ENCODE measurements at places on chromosomes 6 and 20. TPM values are rescaled to one million over a fixed set of nuclear protein-coding genes. Genes with fewer than 3 reads are reported as not detected.

- no peaks in the 10 kb centered on the region for H3K4me1 ChIP-seq
- no peak for DNase-seq
- H3K27me3 ChIP-seq, result no peaks in the 10 kb centered on the region
- no peaks in the 10 kb centered on the region for H3K36me3 ChIP-seq
These were observed 42.3 kb downstream of the NINL start for GRCh38 chr20:25543068-25543467.

DNA sequence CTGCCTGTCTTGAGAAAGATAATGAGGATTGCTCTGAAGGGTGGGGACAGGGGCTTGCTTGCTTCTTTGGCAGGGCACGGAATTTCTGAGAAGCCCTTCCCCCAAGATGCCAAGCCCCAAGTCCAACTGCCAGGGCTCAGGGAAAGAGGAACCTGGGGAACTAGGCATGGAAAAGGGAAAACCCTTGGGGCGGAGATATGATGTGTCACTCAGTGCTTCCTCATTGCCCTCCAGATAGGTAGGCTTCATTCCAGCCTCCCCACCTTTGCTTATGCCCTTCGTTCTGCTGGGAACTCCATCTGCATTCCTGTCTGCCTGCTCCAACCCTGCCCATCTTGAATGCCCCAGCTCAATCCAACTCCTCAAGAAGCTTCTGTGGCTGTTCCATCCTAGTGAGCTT is 61.2 kb downstream of the VEGFA start:
- H3K36me3 ChIP-seq, result no peaks in the 10 kb centered on the region
- H3K4me1 ChIP-seq, result no peaks in the 10 kb centered on the region
- no peak for DNase-seq

GRCh38 chr6:166408936-166409755 is 26.4 kb upstream of the MPC1 start:
- H3K36me3 ChIP-seq, result no peaks in the 10 kb centered on the region
- H3K27ac ChIP-seq, result no peak overlapping the region
- no peak for DNase-seq
- H3K27me3 ChIP-seq, result peaks cover 16% of the 10 kb centered on the region

DNA sequence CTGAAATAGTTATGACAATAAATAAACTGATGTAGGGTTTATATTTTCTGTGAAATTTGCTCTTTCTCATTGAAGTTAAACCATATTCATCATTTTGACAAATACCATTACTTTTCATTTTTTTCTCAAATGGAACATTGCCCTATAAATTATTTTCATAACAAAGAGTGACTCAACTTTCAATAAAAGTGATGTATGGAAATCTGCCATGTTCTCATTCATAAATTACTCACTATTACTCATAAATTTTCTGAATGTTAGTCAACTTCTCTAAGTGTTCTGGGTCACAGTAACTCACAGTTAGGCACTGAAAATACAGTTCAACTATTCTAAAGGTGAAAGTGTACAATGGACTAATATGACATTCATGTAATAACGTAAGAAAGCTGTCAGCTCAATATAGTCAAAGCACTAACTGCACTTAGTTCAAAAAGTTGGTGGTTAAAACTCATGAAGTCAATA is 19.0 kb upstream of the STX11 start:
- no peak overlapping the region for H3K27ac ChIP-seq
- DNase-seq, result no peak
- no peak overlapping the region for H3K4me3 ChIP-seq

DNA sequence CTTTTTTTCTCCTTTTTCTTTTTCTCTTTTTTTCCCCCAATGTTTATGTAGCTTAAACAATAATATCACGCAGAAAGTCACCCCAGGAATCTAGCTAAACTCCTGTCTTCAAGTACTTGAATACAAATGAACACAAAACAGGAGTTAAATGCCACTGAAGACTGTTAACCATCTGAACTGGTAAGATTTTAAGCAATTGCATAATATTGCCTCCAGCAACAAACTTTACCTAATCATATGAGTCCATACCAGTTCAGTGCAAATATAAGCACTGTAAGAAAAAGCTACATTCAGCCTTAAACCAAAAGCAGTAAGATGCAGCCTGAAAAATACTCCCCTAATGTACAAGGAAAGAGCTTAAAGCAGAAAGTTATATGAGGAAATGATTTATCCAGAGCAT is 173.9 kb upstream of the TFAP2D start:
- H3K27ac ChIP-seq, result no peak overlapping the region
- H3K4me1 ChIP-seq, result no peaks in the 10 kb centered on the region
- no peak overlapping the region for H3K4me3 ChIP-seq

DNA sequence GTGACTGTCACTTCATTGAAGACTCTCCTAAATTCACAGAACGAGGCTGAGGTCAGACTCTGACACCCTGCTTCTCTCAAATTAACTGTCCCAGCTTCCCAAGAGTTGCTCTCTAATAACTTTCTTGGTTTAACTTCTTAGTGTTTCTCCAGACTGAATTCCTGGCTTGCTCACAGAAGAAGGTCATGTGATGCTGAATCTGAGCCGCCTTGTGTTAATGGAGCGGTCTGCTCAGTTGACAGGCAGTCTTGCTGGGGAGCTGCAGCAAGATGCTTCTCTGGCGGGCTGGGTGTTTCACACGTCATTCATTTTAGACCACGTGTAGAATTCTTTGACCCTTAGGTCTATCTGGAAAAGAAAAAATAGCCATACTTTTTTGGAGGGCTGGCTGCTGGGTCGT is 107.3 kb downstream of the FOXO3 start:
- H3K27ac ChIP-seq, result no peak overlapping the region
- H3K27me3 ChIP-seq, result no peaks in the 10 kb centered on the region
- no peak overlapping the region for H3K4me3 ChIP-seq
- H3K36me3 ChIP-seq, result peaks cover 16% of the 10 kb centered on the region

DNA sequence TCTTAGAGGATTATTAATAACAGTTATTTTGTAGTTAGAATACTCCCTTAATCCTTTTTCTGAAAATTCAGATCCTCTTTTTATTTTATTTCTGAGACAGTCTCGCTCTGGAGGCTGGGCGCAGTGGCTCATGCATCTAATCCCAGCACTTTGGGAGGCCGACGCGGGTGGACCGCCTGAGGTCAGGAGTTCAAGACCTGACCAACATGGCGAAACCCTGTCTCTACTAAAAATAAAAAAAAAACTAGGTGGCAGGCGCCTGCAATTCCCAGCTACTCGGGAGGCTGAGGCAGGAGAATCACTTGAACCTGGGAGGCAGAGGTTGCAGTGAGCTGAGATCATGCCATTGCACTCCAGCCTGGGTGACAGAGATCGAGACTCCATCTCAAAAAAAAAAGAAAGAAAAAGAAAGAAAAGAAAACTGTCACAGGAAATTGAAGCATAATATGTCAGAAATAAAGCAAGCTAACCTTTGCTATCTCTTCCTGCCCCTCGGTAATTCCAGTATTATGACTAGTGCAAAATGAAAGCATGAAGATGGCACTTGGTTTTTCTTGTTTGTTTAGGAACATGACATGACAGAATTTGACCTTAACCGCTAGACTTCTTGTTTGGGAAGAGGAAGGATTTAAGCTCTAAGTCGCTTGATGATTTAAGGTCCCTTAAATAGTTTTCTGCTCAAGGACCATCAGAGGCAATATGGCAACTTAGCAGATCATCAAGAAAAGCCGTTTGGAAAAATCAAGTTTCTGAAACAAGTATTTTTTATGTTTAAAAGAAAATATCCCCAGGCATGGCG is 1.8 kb upstream of the RBM39 start:
- DNase-seq, result peak; percentile 33
- H3K4me3 ChIP-seq, result peak overlapping the region; percentile 98
- H3K27me3 ChIP-seq, result no peaks in the 10 kb centered on the region

- no peaks in the 10 kb centered on the region for H3K4me1 ChIP-seq
- H3K27ac ChIP-seq, result no peak overlapping the region
- DNase-seq, result no peak
- no peaks in the 10 kb centered on the region for H3K36me3 ChIP-seq
- no peaks in the 10 kb centered on the region for H3K27me3 ChIP-seq
These were observed 7.7 kb downstream of the CCN6 start for GRCh38 chr6:112061605-112062004.

GRCh38 chr6:116359131-116359530 is 11.6 kb upstream of the DSE start:
- H3K4me1 ChIP-seq, result no peaks in the 10 kb centered on the region
- H3K4me3 ChIP-seq, result no peak overlapping the region
- H3K36me3 ChIP-seq, result no peaks in the 10 kb centered on the region
- no peaks in the 10 kb centered on the region for H3K27me3 ChIP-seq
- DNase-seq, result no peak
- no peak overlapping the region for H3K27ac ChIP-seq

DNA sequence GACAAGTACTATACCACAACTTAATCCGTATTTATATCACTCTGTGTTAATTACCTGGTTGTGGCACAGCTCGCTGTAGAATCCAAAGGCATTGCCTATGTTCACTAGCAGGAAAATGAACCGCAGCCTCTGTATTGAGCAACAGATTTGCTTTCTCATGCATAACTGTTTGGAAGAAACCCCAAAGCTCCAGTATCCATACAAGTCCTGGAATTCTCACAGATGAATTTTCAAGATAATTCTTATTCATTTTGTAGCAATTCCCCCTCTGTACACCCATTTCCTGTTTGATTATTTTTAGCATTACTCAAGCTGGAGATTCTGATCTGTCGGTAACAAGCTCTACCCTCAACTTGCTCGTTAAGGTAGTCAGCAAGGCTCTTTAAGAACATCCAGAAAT is 63.5 kb downstream of the STMND1 start:
- no peak for DNase-seq
- H3K27ac ChIP-seq, result no peak overlapping the region
- no peaks in the 10 kb centered on the region for H3K36me3 ChIP-seq
- peaks cover 12% of the 10 kb centered on the region for H3K27me3 ChIP-seq

GRCh38 chr6:54156650-54157250 is 45.5 kb downstream of the MLIP start:
- no peak for DNase-seq
- H3K36me3 ChIP-seq, result no peaks in the 10 kb centered on the region
- no peaks in the 10 kb centered on the region for H3K27me3 ChIP-seq
- no peak overlapping the region for H3K4me3 ChIP-seq

DNA sequence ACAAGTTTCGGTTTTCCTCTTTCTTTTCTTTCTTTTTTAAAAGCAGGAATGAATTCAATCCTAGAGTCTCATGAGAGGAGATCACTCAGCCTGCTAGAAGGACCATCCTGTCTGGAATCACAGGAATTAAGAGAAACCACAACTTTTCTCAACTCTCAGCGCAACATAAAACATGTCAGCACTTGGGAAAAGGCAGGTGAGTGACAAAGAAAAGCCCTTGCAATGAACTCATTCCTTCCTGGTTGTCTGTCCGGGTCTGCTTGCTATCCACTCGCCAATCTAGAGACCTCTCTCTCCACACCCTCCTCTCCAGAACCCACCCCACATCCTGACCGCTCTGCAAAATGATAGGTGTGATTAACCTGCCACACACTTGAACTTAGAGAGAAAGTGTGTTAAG is 253.8 kb downstream of the LY86 start:
- no peak overlapping the region for H3K4me3 ChIP-seq
- no peaks in the 10 kb centered on the region for H3K36me3 ChIP-seq
- no peak for DNase-seq
- no peaks in the 10 kb centered on the region for H3K4me1 ChIP-seq

DNA sequence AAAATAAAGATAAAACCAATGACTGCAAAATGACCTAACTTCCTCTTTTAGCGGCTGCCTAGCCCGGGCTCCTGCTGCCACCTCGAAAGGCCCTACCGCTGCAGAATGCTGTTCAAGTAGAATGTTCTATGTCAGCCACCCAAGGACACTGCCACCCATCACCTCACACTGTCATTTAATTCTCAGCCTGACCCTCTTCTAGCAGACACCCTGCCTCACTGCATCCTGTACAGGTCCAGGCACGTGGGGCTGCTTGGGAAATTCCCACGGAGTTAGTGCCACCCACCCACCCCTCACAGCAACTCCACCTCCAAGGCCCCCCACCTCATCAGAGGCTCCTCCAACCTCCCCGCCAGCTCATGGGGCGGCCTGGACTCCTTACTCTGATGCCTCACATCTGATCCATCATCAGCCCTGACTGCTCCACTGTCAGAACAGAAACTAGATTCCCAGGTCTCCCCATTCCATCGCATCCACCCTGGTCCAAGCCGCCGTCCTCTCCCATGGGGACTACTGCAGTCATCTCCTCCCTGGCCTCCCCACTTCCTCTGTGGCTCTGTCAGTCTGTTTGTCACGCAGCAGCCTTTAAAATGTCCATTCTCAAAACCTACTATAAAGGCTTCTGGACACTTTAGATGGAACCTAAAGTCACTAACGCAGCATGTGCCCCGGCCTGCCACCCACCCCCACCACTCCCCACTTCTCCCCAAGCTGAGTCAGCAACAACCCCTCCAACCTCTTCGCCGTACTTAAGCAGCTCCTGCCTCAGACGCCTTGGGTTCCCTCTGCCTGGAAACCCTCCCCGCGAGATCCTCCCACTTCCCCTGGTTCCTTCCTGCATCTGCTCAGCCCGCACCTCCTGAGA is 17.0 kb downstream of the NFATC2 start:
- H3K4me3 ChIP-seq, result peak overlapping the region; percentile 69
- H3K27me3 ChIP-seq, result no peaks in the 10 kb centered on the region
- H3K4me1 ChIP-seq, result peaks cover 76% of the 10 kb centered on the region
- peak; percentile 55 for DNase-seq
- H3K27ac ChIP-seq, result peak overlapping the region; percentile 90

- H3K36me3 ChIP-seq, result no peaks in the 10 kb centered on the region
- no peak for DNase-seq
- H3K4me3 ChIP-seq, result no peak overlapping the region
- no peak overlapping the region for H3K27ac ChIP-seq
These were observed 49.5 kb downstream of the TRIM38 start for GRCh38 chr6:26012061-26012460.

- no peak for DNase-seq
- H3K36me3 ChIP-seq, result no peaks in the 10 kb centered on the region
- no peak overlapping the region for H3K4me3 ChIP-seq
- H3K27ac ChIP-seq, result no peak overlapping the region
- H3K4me1 ChIP-seq, result no peaks in the 10 kb centered on the region
These were observed 20.3 kb downstream of the ZSCAN31 start for GRCh38 chr6:28315628-28316027.

GRCh38 chr6:80335121-80335531 is 228.7 kb downstream of the BCKDHB start:
- no peak overlapping the region for H3K27ac ChIP-seq
- H3K4me3 ChIP-seq, result no peak overlapping the region
- no peaks in the 10 kb centered on the region for H3K36me3 ChIP-seq

GRCh38 chr20:20744170-20744725 is 31.8 kb upstream of the RALGAPA2 start:
- H3K27ac ChIP-seq, result no peak overlapping the region
- H3K4me3 ChIP-seq, result no peak overlapping the region
- peaks cover 2% of the 10 kb centered on the region for H3K36me3 ChIP-seq
- DNase-seq, result no peak
- no peaks in the 10 kb centered on the region for H3K4me1 ChIP-seq
- H3K27me3 ChIP-seq, result peaks cover 20% of the 10 kb centered on the region

The OR2B6 gene
- total RNA-seq, result not detected

The ACOT13 gene
- total RNA-seq, result 21.1 TPM

The CSE1L gene
- 65.6 TPM for total RNA-seq

The LIME1 gene
- total RNA-seq, result 186 TPM

The FAM50B gene
- 14.7 TPM for total RNA-seq

The C6orf15 gene
- total RNA-seq, result not detected

The IPCEF1 gene
- 13.8 TPM for total RNA-seq

The TP53TG5 gene
- total RNA-seq, result not detected

The PSMF1 gene
- 145 TPM for total RNA-seq

The RAET1L gene
- not detected for total RNA-seq

All from activated CD4-positive, alpha-beta memory T cell treated with anti-CD3 and anti-CD28 coated beads, Interleukin-2, amount 10 ng/mL, durations not matched to agents 7 days and 5 days (primary cell).